Lung (tissue), 17 donors: ENCODE measurements at places on chromosomes 2 and 18.
A peak's percentile ranks its signal among the peaks of the same experiment; 100 is the strongest.

DNA sequence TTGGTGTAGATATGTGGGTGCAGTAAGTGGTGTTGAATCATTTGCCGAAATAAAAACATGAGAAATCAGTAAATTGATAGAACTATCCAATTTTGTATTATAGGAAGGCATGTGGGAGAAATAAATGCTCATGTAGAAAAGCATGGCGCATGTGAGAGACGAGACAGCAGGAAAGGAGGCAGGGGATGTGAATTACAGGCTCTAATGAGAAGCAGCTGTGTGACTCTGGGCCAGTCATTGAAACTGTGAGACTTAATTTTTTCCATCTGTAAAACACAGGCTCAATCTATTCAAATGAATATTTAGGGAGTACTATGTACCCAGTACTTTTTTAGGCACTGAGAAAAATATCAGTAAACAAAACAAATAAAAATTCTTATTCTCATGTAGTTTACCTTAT, 42.6 kb upstream of the MAP3K20 start:
- DNase-seq, result no peak

DNA sequence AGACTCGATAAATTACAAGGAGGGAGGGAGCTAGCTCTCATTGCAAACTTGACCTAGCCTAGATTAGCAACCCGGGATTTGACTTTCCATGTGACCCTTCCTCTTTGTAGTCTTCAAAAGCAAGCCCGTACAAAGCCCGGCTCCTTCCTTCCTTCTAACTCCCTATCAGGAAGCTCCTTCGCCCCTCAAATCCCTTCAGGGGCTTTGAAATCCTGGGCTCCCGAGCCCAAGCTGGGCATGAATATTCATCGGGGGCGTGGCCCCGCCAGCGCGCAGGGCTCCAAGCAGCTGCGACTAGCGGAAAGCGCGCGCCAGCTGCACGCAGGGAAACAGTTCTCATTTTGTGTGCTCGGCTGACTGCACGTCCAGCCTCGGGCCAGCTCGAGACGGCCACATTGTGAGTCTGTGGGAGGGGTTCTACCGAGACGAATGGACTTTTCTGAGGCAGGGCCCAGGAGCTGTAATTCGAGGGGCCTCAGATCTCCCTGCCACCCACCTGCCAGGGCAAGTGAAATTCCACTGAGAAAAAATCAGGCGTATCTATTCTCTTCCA, 84.0 kb upstream of the PELI1 start:
- peak; percentile 94 for DNase-seq

DNA sequence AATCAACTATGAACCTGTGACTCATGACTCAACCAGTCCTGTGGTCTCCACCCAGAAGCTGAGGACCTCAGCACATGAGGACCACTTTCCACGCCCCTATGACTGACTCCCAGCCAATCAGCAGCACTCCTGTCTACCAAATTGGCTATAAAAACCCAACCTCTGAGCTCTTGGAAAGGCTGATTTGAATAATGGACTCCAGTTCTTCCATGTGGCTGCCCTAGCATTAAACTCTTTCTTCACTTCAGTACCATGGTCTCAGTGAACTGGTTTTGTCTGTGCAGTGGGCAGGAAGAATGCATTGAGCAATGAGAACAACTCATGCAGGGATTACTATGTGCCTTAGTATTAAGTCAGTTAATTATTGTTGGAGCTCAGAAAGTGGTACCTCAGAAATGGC, 78.3 kb downstream of the CMPK2 start:
- DNase-seq, result no peak

GRCh38 chr2:226063704-226064440, 664.4 kb downstream of the NYAP2 start:
- no peak for DNase-seq

GRCh38 chr2:156279446-156280150, 52.9 kb downstream of the NR4A2 start:
- no peak for DNase-seq

DNA sequence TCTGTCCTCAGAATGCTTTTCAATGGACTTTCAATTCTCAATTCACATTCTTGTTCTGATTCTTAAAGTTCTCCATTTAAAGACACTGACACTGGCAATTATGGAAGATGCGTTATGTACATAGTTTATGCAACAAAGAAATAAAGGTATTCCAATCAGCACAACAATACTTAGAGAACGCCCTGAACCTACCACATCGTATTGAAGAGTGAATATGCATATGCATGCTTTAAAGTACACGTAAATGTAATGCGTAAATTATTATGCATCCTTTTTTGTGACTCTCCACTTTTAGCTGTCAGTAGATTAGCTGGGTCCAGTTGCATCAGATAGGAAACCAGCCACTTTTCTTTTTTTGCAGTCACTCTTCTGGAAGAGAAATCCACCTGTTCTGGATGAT, 83.5 kb downstream of the RBM43 start:
- DNase-seq, result no peak

DNA sequence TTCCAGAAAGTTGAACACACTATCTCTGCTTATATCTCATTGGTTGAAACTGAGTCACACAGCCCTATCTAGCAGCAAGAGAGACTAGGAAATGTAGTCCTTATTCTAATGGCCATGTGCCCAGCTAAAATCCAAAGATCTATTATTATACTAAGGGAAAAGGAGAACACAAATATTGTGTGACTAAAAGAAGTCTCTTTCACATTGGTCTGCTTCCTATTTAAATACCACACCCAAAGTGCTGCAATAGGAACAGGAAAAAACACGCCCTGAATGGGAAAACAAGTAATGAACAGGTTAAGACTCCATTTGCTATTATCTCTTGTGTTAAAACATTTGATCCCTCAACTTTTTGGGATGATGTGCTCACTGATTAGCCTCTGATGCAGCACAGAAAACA, 86.8 kb upstream of the BARD1 start:
- no peak for DNase-seq

- DNase-seq, result no peak
Measured at GRCh38 chr2:133389569-133389968, 178.7 kb downstream of the NCKAP5 start.

DNA sequence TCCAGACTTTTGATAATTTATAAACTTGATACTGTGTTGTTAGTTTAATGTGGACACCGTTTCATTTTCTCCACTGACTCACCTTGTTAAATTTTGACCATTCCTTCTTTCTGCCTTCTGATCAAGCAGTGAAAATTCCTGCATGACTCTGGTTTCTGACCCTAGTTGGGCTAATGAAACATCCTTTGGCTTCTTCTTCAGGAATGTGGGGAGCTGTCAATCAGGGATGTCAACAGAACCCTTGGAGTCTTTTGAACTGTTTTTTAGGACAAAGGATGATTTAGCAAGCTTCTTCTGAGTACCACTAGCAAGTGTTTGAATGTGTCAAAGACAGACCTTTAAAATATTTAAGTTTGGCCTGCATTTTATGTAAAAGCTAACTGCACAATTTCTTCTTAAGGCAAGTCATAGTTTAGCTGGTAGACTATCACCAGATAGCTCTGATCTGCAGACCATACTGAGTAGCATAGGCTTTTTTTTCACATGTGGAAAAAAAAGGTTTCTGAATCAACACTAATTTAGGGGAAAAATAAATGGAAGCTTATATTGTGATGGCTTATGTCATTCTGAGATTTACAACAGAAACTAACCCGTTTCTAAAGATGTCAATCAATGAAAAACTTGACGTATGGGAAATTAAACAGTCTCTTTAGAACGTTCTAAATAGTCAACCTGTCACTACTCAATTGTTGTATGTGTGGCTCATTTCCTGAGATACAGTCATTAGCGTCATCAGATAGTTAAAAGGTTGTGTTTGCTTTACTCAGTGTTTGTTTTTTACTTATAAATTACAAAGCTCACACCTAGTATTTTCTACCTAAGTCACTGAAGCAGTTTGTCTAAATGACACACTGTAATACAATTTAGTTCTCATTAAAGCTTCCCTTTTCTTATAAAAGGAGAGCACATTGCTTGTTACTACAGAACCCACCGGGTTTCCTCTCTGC, 311.4 kb downstream of the PTPRM start:
- no peak for DNase-seq

- DNase-seq, result no peak
Measured at GRCh38 chr18:2139691-2140090, 431.6 kb downstream of the METTL4 start.

DNA sequence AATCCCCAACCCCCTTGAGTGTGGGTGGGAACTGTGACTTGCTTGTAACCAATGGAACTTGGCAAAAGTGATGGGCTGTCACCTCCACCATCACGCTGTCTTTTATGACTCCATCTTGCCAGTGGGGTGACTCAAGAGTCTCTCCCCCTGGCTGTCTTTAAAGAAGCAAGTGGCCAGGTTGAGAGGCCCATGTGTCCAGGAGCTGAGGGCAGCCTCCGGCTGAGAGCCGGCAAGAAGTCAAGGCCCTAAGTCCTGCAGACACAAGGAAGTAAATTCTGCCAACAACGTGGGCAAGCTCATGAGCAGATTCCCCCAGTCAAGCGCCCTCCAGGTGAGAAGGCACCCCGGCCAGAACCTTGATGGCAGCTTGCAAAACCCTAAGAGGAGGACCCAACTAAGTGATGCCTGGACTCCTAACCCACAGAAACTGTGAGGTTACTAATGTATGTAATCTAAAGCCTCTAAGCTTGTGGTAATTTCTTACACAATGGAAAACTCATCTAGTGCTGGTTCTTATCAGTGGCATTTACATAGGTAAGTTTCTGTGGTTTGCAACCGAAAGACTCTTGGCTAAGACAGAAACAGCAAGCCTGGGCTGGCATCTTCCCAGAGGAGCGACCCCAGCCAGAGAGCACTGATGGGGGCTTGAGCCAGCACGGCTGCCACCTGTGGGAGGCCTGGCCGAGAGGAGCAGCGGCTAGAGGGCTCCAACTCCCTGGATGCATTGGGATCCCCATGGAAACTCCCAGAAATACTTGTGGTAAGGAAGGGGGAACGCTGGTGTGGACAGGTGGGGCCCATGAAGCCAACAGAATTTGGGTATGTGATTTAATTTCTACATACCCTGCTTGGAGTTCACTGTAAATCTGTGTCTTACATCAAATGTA, 49.3 kb downstream of the CIB4 start:
- DNase-seq, result no peak

- DNase-seq, result no peak
Measured at GRCh38 chr2:48435909-48436308, 94.0 kb upstream of the STON1 start.

GRCh38 chr2:200203381-200203827, 103.1 kb upstream of the SPATS2L start:
- no peak for DNase-seq

DNA sequence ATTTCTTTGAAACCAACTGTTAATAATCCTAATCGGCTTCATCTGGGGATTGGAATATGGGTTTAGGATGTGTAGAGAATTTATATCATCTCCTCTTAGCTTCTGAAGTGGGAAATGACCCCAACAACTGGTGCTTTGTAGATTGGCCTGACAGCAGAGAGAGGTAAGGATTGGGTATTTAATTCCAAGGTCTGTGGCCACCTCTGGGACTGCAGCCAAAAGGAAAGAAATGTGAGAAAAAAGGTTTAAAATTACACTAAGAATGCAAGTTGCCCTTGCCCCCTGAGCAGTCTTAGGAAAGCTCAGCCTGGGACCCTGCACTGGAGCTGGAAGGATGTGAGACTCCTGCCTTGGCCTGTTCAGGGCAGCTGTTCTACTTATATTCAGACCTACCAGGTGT, 157.1 kb downstream of the FTCDNL1 start:
- DNase-seq, result no peak

- DNase-seq, result no peak
Measured at GRCh38 chr2:128416806-128417205, 98.1 kb upstream of the HS6ST1 start.

GRCh38 chr18:61876899-61877298, 15.9 kb downstream of the RNF152 start:
- DNase-seq, result no peak

- no peak for DNase-seq
Measured at GRCh38 chr2:176134035-176134434, 4.5 kb downstream of the HOXD8 start.

DNA sequence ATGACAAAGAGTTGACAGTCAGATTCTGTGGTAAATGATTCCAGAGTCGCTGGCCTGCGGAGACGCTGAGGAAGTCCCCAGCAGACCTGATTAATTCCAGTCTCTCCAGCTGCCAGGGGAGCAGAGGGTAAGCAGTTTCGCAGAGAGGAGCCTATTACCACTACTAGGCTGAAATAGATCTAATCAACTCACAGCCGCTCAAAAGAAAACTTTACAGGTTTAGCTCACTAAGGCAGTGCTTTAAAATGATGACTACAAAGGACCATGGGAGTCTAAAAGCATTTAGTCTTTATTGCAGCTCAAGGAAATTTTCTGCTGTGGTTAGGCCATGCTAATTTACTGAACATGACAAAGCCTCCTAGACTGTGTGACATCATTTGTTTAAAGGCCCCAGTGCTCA, 445.6 kb upstream of the POU3F3 start:
- peak; percentile 12 for DNase-seq

GRCh38 chr2:218152777-218153176, 14.0 kb downstream of the CXCR1 start:
- DNase-seq, result no peak

DNA sequence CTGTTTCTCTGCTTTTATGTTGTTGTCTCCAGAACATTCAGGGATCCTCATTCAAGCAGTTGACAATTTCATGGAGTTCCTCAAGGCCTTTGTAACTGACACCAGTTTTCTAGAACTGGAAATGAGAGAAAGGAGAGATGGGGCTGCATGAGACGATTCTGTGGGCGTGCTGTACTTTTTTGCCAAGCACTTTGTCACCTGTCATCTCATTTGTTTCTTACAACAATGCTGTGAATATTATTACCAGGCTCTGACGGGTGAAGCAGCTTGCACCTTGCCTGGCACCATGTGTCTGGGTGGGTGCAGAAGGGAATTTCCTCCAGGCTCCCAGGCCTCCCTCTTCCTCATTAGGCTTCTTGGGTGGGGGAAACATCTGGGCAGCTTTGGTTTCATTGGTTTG, 22.2 kb upstream of the ATOH8 start:
- DNase-seq, result no peak
